ENCODE measurements at places on chromosomes 6 and 20.

DNA sequence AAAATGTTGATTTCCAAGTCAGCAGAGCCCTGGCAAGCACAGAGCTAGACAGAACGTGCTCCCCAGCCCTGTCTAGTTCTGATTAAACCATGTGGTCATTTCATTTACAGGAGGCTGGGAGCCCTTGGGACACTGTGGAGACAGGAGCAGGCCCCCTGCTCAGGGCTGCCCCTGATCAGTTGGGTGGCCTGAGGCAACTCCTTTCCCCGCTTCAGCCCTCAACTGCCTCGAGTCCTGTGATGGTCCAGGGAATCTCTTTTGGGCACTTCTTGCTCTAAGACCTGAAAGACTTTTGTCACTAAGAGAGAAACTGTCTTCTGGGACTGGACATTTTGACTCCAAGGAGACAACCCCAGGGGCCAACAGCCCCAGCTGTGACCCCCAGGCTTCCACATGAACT lies 13.5 kb downstream of the DYNLRB1 start:
- DNase-seq, result no peak

- DNase-seq, result no peak
These were observed 44.5 kb downstream of the SULF2 start for GRCh38 chr20:47740862-47741184.

DNA sequence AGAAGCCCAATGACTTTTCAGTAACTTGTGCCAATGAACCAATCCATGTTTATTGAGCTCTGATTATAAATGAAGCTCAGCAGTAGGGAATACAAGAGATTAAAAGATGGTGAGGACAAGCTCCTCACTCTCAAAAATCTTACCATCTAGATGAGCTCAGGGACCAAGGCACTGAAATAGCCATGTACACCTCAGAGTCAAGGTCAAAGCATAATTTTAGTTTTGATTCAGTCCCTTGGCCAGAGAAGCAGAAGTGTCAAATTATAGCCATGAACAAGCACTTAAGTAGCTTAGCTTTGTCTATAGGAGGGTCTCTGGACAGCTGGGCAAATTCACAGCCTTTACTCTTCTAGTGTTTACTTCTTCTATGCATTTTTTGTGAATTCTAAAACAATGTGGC lies 131.0 kb upstream of the DTNBP1 start:
- DNase-seq, result no peak

GRCh38 chr6:93059911-93060310 lies 359.4 kb downstream of the EPHA7 start:
- no peak for DNase-seq

DNA sequence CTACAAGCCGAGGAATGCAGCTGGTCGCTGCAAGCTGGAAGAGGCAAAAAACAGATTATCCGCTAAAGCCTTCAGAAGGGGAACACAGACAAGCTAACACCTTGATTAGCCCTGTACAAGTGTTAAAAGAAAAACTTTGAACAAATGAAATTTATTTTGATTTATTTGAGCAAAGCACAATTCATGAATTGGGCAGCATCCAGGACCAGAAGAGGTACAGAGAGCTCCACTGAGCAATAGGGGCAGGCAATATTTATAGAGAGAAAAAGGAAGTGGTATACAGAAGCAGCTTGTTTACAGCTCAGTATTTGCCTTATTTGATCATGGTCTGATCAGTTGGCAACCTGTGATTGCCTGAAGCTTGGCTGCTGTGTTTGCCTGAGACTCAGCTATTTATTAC lies 17.6 kb downstream of the HLA-DOB start:
- DNase-seq, result no peak

DNA sequence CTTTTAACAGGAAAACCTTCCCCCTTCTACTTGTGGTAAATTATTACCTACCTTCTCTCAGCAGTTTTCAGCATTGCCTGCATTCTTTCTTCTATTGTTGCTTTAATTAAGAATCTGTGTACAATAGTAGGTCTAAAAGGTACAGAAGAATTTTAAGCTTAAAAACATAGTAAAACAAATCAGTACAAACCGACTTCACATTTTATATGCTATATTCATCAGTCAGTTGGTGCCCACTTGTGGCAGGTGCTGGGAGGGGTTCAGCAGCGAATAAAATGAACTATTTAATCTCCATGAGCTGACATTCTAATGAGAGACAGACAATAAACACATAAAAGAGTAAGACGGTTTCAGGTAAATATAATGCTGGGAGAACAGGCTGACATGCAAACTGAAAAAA lies 73.4 kb upstream of the FBXO30 start:
- DNase-seq, result no peak

GRCh38 chr6:101403216-101403945 lies 9.9 kb downstream of the GRIK2 start:
- DNase-seq, result no peak

DNA sequence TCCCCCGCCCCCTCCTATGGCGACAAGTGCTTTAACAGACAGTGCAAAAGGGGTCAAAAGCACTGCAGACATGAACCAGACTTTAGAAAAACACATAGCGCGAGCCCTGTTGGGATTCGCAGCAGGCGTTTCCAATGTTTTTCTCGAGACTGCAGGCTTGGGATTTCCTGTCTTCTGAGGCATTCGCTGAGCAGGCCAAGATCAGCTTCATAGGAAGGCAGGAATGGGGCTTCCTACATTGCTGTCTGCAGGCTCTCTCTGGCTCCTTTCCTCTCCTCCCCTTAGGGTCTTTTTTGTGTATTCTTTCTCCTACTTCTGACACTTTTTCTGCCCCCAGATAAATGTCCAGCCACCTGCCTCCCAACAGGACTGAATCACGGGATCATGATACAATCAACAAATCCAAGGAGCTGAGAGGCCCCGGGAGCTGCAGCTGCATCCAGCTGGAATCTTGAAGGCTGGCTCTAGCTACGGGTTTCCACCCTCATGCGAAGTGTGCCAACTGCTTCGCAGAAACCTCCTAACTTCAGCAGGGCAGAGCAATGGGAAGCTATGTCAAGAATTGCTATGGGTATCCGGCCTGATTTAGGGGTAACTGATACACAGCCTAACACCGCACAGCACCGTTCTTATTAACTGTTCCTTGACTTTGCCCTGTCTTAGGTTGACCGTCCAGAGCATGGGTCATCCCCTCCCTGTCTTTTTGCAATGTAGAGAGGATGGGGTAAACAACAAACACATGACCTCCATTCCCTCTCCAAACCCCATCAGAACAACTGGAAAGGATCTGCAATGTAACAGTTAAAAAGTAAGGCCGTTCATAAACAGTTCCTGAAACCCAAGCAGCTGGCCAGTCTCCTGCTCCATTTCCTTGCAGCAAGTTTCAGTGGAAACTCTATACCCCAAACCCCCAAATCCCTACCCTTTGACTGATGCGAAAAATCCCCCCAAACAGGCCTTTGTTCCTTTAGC lies 31.5 kb downstream of the SNX5 start:
- no peak for DNase-seq

GRCh38 chr6:5674141-5674540 lies 332.6 kb downstream of the NRN1 start:
- DNase-seq, result no peak

GRCh38 chr6:168618546-168619315 lies 177.7 kb downstream of the SMOC2 start:
- no peak for DNase-seq

DNA sequence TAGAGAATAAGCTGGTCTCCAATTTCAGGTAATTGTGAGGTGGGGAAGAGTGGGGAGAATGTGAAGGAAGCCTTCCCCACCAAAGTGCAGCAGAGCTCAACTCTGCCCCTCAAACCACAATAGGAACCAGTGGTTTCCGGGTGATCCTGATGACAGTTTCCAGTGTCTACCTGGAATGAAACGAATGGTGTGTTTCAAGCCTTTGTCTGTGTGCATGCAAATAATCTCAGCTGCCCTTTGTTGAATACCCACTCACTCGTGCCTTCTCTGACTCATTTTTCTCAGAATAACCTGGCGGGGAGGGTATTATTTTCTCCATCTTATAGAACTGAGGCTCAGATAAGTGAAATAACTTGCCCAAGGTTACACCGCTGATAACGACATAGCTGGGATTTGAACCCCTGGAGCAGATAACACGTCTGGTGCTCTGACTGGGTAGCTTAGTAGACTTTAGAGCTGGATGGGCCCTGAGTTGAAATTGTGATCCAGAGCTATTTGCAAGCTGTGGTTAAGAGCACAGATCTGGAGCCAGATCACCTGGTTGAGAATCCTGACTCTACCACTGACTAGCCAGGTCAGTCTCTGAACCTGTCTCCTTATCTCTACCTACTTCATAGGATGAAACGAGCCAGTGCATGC lies 85.1 kb downstream of the EYA2 start:
- no peak for DNase-seq

GRCh38 chr6:138372711-138373463 lies 4.8 kb upstream of the SMIM28 start:
- DNase-seq, result no peak

GRCh38 chr20:46214824-46215488 lies 93.3 kb downstream of the CDH22 start:
- DNase-seq, result no peak

GRCh38 chr20:1334761-1335160 lies 5.8 kb upstream of the SDCBP2 start:
- DNase-seq, result no peak

GRCh38 chr6:71385111-71385822 lies 96.7 kb downstream of the OGFRL1 start:
- DNase-seq, result no peak

- DNase-seq, result no peak
These were observed 143.1 kb upstream of the MOCS1 start for GRCh38 chr6:40077315-40077714.

DNA sequence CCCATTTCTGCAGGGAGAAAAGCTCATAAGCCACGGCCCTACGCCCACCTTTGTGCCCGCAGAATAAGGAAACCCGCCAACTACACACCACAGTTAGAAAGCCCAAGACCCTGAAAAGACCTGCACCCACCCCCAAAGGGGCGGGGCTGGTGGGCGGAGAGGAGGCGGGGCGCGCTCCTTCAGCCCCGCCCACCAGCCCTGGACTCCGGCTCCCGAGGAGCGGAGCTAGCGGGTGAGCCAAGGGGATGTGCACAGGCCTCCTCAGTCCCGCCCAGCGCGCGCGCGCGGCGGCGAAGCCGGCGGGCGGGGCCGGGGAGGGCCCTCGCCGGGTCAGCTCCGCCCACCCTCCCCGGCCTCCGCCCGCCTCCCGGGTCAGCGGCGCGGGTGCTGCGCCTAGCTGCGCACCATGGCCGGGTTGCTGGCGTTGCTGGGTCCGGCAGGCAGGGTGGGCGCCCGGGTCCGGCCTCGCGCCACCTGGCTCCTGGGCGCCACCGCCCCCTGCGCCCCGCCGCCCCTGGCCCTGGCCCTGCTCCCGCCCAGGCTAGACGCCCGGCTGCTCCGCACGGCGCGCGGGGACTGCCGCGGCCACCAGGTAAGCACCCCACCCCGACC lies at the start of gene FAM210B:
Gene FAM210B (plus strand): TSS at position 375 of the 612 bp plus-strand sequence. CDS start 32 bp downstream, at position 407.
- DNase-seq, result peak; percentile 97

DNA sequence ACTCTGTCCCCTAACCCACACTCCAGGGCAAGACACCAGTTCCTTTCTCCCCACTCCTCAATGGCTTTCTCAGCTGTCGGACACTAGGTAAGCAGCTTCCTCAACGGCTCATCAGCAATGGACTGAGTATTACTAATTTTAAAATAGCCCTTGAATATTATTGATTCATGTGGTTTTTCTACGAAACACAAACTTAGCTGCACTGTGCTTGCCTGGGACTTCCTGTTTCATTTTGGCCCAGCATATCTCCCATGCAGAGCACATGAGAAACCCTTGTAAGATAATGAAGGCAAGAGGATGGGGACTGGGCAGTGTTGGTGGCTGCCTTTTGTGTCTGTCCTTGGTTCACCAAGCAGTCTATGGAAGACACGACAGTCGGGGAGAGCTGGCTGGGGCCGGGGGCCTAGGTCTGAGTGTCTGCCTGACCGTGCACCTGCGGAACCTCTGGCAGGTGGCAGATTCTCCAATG lies 48.9 kb downstream of the RNASET2 start:
- peak; percentile 54 for DNase-seq

GRCh38 chr6:104183816-104184435 lies 675.8 kb downstream of the HACE1 start:
- DNase-seq, result no peak

GRCh38 chr6:21033575-21034026 lies 499.3 kb downstream of the CDKAL1 start:
- DNase-seq, result no peak

- no peak for DNase-seq
These were observed 499.4 kb upstream of the NOX3 start for GRCh38 chr6:155955038-155955437.

- no peak for DNase-seq
These were observed 61.5 kb downstream of the OGFRL1 start for GRCh38 chr6:71349976-71350615.

- DNase-seq, result no peak
These were observed 1.4 kb downstream of the NFYA start for GRCh38 chr6:41073968-41074691.

GRCh38 chr20:25308083-25308491 lies 60.2 kb downstream of the PYGB start:
- DNase-seq, result no peak

DNA sequence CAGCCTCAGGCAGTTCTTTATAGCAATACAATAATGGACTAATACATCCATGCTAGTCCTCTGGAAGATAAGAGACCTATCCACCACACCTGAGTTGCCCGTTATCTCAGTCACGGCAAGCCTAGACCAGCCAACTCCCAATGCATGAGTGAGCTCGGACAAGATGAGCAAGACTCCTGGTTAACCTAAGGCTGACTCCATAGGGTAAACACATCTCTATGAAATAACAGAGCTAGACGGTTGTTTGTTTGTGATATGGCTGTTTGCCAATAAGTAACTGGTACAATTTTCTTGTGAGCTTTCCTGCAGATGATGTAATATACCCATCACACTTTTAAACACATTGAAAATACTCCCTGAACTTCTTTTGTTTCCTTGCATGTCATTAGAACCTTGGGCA lies 70.6 kb upstream of the PHACTR1 start:
- DNase-seq, result no peak

DNA sequence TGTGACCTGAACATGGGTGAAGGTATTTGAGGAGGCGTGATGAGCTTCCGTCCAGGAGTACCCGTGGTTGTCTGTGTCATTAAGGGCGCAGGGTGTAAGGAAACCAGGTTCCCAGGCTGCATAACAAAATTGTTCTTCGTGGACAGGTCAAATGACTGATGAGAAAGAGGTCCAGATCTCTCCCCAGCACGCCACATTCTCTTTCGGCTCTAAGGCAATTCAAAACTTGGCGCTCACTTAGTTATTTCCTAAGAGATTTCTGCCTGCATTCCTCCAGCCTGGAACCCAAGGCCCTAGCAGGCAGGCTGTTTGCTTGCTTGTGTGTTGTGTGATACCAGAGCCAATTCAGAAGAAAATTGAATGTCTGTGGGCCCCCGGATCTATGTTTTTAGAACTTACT lies 139.9 kb downstream of the AGPAT4 start:
- DNase-seq, result no peak

GRCh38 chr6:88662163-88662580 lies 301.2 kb downstream of the RNGTT start:
- DNase-seq, result no peak

- DNase-seq, result no peak
These were observed 34.3 kb upstream of the FOXC1 start for GRCh38 chr6:1575210-1576041.

- DNase-seq, result no peak
These were observed 16.3 kb downstream of the PDSS2 start for GRCh38 chr6:107442938-107443607.

- no peak for DNase-seq
These were observed 52.0 kb downstream of the ADGRF1 start for GRCh38 chr6:46990031-46990644.

GRCh38 chr6:119446609-119447008 lies 97.0 kb upstream of the MAN1A1 start:
- DNase-seq, result no peak

Measured in GM19239 (cell line).